ENCODE measurements at places on chromosomes 3 and 15.

DNA sequence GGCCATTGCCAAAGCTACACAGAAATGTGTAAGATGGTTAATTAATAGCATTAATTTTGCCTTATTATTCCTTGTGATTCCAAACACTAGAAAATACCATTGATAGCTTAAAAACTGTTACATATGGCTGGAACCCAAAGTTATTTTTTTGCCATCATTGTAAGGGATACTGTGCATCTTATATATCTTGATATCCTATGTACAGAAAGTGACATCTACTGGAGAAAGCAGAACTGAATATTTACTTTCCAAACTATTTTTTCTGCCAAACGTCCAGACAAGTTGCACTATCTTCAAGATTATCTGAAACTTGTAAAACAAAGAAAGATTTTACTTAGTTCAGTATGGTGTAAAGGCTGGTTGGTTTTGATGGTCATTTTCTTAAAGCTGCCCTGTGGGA, 33.3 kb upstream of the MEIS2 start:
- peak; percentile 2 for DNase-seq

GRCh38 chr15:62306851-62307504, 141.9 kb upstream of the C2CD4B start:
- peak; percentile 62 for DNase-seq

GRCh38 chr3:118556983-118557382, 477.7 kb downstream of the IGSF11 start:
- no peak for DNase-seq

GRCh38 chr15:71072423-71072822, 42.8 kb upstream of the THSD4 start:
- no peak for DNase-seq

- DNase-seq = no peak
Measured at GRCh38 chr3:69445024-69445423, 59.1 kb upstream of the FRMD4B start.

DNA sequence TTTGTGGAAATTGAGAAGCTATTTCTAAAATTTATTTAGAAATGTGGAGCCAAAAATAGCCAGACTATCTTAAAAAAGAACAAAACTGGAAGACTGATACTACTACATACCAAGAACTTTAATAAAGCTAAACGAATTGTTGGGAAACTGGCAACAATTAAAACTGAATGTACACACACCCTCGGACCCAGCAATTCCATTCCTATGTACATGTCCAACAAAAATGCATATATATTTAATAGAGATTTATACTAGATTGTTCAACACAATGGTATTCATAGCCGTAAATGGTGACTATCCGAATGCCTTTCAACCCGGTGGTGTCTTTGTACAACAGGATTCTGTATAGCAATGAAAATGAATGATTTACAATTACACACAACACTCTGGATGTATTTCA, 136.5 kb upstream of the RASGRP1 start:
- no peak for DNase-seq

GRCh38 chr3:21795921-21796320, 44.9 kb upstream of the ZNF385D start:
- no peak for DNase-seq

- DNase-seq = no peak
Measured at GRCh38 chr3:38031022-38031994, 1.9 kb upstream of the PLCD1 start.

GRCh38 chr3:45816544-45816943, 20.2 kb upstream of the SLC6A20 start:
- DNase-seq = no peak

DNA sequence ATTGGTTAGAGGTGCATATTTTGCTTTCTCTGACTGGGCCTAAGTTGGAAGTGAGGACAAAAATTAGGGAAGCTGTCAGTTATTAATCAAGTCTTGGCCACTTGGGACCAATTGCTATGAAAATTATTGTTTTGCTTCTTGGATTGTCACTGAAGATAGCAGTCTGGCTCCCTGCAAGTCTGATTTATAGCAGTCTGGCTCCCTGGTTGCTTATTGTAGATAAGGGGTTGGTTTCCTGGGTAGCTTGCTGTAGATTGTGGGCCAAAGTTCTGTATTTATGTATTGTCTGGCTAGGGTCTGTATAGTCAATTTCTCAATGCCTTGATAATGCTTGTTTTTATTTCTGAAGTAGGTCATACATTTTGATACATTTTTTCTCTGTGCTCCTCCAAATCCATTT, 13.3 kb upstream of the DRD3 start:
- no peak for DNase-seq

DNA sequence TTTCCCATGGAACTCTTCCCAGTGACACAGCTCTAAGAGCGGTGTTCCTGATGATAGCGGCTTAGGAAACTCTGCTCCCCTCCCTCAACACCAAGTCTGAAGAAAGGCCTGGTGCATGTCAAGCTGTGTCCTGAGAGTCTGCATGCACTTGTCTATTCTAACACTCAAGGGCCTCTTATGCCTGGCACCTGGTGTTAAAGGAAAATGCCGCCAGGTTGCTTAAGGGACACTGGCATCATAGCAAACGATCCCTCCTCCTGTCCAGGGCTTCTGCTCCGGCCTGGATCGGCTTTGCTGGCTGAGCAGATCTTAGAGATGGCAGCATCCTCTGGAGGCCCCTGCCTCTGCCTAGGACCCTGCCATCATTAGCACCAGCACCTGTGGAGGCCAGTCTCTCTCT, 121.7 kb downstream of the MEGF11 start:
- DNase-seq = no peak

- no peak for DNase-seq
Measured at GRCh38 chr3:195811756-195812155, at the start of gene MUC4. MUC4 (minus strand) TSS chr3:195811929; CDS start chr3:195811817, 112 bp downstream.

DNA sequence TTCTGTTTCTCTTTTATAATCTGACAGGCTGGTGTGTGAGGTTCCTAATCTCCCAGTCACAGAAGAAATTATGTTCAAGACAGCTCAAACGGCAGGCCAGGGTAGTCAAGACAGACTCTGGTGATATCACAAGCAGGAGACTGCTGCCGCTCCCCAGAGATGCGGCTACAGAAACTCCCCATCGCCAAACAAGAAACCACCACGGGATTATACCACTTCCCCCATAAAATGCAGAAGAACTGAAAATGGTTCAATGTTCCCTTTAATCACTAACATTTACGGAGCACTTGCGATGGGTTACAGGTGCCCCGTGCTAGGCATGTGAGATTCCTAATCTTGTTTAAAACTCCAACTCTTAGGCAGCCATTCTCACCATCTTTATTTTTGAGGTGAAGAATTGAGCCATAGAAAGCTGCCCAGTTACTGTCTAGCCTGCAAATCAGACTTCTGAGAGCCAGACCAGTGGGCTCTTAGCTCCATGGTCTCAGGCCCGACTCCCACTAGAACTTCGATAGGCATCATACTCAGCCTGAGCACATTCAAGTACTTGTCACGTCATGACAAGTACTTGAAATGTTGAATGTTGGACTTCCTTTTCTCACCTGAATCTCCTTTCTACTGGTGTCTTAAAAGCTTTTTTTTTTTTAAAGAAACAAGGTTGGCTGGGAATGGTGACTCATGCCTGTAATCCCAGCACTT, 58.4 kb downstream of the TBC1D2B start:
- peak; percentile 63 for DNase-seq

DNA sequence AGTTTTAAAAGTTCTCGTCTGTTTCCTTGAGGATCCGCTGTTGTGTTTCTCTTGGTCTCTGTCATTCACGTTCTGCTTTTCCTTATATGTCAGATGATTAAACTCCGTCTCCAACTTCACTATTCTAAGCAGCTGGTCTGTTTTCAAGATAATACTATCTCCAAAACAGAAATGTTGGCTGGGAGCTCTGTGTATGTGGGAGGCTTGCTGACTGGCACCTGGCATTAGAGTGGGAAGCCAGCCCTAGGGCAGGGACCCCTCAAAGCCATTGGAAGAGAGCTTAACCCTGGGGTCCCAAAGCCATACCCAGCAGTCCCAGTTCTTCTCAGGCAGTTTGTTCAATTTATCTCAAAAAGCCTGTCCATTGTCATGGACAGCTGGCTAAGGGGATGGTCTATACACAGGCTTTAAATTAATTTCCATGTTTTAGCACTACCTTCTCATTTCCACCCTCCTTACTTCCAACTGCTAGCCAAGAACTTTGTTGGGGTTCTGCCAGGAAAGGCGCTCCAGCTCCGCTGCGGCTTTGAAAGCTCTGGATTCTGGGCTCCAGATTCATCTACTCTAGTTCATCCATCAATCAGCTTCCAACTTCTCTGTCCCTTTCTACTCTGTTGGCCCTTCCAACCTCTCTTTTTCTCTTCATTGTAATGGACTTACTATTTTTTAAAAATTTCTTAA, 9.2 kb downstream of the BTBD1 start:
- no peak for DNase-seq

- DNase-seq = no peak
Measured at GRCh38 chr3:9097495-9097894, 134.2 kb upstream of the RAD18 start.

All from AML-193 (cell line).